Uterus (tissue), 4 donors: ENCODE measurements at places on chromosomes 4 and X. TPM values are rescaled to one million over a fixed set of nuclear protein-coding genes. Genes with fewer than 3 reads are reported as not detected.

Gene RBM47
- 22.3 TPM for total RNA-seq

GRCh38 chrX:31057291-31057690, 14.6 kb downstream of the FTHL17 start:
- no peak overlapping the region for H3K27ac ChIP-seq
- H3K4me3 ChIP-seq: no peak overlapping the region
- H3K4me1 ChIP-seq: no peaks in the 10 kb centered on the region
- no peaks in the 10 kb centered on the region for H3K27me3 ChIP-seq

- no peaks in the 10 kb centered on the region for H3K27me3 ChIP-seq
- H3K4me3 ChIP-seq: no peak overlapping the region
- no peak for DNase-seq
Observed at GRCh38 chrX:40143001-40143400, 45.2 kb upstream of the BCOR start.

Gene FAT4
- total RNA-seq: 15.6 TPM

DNA sequence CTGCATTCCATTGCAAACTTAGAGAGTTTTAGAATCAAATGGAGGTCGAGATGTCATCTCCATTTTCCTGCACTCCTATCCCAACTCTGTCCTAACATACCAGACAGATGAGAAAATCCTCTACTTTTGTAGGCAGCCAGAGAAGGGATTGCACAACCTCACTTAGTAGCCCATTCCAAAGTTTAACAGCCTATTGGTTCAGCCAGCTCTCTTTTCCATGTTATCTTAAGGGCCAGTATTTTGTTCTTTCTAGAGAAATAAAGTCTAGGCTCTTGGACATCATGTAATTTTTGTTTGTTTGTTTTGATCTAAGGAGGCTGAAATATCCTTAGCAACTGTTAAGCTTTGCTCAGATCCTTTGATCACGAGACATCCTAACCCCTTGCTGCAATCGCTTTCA, 173.0 kb downstream of the COX18 start:
- no peaks in the 10 kb centered on the region for H3K27me3 ChIP-seq
- H3K4me1 ChIP-seq: peaks cover 9% of the 10 kb centered on the region
- H3K36me3 ChIP-seq: no peaks in the 10 kb centered on the region

DNA sequence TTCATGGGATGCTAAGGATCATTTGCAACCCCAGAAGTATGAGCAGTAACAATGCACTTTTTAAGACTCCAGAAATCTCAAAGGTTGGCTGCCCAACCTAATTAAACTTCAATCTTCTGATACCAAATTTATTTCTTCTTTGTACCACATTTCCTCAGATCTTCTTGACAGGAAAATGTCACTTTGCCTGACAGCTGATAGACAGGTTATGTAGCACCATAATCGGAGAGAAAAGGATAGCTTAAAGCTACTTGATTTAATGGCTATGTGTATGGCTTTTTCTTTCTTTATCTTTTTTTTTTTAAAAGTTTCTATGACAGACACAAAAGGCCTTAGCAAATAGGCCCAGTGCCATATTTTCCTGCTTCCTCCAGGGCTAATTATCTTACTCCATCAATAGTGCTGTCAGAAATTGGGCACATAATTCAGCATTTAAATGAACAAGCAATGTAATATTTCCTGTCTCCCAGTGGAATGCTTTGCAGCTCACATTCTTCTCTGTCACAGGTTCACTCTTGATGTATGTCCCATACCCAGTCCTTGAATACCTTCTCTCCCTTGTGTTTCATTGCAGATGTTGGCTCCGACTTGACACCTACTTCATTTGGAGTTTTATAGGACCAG, 795.7 kb downstream of the ADGRL3 start:
- no peak overlapping the region for H3K27ac ChIP-seq
- H3K4me3 ChIP-seq: no peak overlapping the region
- H3K4me1 ChIP-seq: no peaks in the 10 kb centered on the region
- H3K27me3 ChIP-seq: no peaks in the 10 kb centered on the region
- H3K36me3 ChIP-seq: peaks cover 4% of the 10 kb centered on the region
- no peak for DNase-seq

- H3K36me3 ChIP-seq: no peaks in the 10 kb centered on the region
- H3K27ac ChIP-seq: peak overlapping the region; percentile 93
- no peak for DNase-seq
- no peaks in the 10 kb centered on the region for H3K27me3 ChIP-seq
- peak overlapping the region; percentile 95 for H3K4me3 ChIP-seq
- peaks cover 26% of the 10 kb centered on the region for H3K4me1 ChIP-seq
Observed at GRCh38 chr4:38666766-38667084, 2.7 kb downstream of the KLF3 start.

Gene PDZD4
- 21.0 TPM for total RNA-seq

Gene CLDN34
- total RNA-seq: not detected

DNA sequence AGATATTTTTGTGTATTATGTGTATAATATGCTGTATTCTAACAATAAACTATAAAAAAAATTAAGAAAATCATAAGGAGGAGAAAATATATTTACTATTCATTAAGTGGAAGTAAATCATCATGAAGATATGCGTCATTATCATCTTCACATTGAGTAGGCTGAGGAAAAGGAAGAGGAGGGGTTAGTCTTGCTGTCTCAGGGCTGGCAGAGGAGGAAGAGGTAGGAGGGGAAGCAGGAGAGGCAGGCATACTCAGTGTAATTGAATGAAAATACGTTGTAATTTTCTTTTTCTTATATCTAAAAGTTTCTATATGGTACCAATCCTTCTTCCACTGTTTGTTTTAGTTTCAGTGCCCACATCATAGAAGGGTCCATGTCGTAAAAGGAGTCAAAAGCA, 9.8 kb upstream of the TMEM185A start:
- no peaks in the 10 kb centered on the region for H3K4me1 ChIP-seq
- no peak overlapping the region for H3K4me3 ChIP-seq
- no peak overlapping the region for H3K27ac ChIP-seq
- no peak for DNase-seq
- no peaks in the 10 kb centered on the region for H3K27me3 ChIP-seq
- no peaks in the 10 kb centered on the region for H3K36me3 ChIP-seq

DNA sequence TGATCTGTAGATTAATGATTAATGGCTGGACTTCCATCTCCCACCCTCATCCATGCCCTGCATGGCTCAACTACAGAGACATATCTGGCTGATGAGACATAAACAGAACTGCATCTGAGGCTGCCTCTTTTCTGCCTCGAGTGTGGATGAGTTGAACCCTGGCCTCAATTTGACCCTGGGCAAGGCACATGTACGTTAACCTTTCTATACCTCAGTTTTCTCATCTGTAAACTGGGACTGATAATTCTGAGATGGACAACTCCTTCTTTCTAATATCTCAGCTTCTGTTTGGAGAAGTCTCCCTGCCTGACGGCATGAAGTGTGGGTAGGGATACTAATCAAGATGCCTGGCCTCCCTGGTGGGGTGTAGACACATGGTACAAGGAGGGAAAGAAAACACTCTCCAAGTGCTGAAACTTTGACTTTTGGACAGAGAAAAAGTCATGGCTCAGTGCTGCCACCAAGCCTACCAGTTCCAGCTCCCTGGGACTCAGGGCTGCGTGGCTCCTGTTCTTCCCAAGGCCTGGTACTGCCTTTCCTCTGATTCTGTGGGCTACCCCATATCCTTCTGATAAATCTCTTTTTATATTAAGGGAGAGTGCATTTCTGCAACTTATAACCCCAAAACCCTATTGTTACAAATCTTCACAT, 64.4 kb downstream of the HAUS3 start:
- H3K4me1 ChIP-seq: no peaks in the 10 kb centered on the region
- no peak overlapping the region for H3K27ac ChIP-seq
- no peak for DNase-seq
- no peak overlapping the region for H3K4me3 ChIP-seq

Gene ASMT
- 2.6 TPM for total RNA-seq

GRCh38 chr4:26287756-26288155, 33.1 kb upstream of the RBPJ start:
- no peak overlapping the region for H3K27ac ChIP-seq
- no peak for DNase-seq
- no peaks in the 10 kb centered on the region for H3K4me1 ChIP-seq
- H3K27me3 ChIP-seq: no peaks in the 10 kb centered on the region

- H3K36me3 ChIP-seq: no peaks in the 10 kb centered on the region
- no peaks in the 10 kb centered on the region for H3K27me3 ChIP-seq
- DNase-seq: no peak
Observed at GRCh38 chr4:87103691-87104187, 116.7 kb downstream of the KLHL8 start.

GRCh38 chr4:38330936-38331335, 333.1 kb upstream of the KLF3 start:
- H3K4me1 ChIP-seq: no peaks in the 10 kb centered on the region
- no peak overlapping the region for H3K27ac ChIP-seq
- H3K36me3 ChIP-seq: no peaks in the 10 kb centered on the region
- no peaks in the 10 kb centered on the region for H3K27me3 ChIP-seq

- no peaks in the 10 kb centered on the region for H3K4me1 ChIP-seq
- H3K27me3 ChIP-seq: no peaks in the 10 kb centered on the region
Observed at GRCh38 chr4:138672393-138672976, 343.1 kb upstream of the NOCT start.

DNA sequence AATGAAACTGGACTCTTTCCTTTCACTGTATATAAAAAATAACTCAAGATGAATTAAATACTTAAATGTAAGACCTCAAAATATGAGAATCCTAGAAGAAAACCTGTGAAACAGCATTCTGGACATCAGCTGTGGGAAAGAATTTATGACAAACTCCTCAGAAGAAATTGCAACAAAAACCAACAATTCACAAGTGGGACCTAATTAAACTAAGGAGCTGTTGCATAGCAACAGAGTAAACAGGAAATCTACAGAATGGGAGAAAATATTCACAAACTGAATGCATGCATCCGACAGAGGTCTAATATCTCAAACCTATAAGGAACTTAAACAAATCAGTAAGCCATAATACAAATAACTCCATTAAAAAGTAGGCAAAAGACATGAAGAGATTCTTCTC, 851.7 kb upstream of the PCDH10 start:
- H3K4me1 ChIP-seq: no peaks in the 10 kb centered on the region
- DNase-seq: no peak
- no peak overlapping the region for H3K4me3 ChIP-seq
- H3K27ac ChIP-seq: no peak overlapping the region
- no peaks in the 10 kb centered on the region for H3K27me3 ChIP-seq
- H3K36me3 ChIP-seq: no peaks in the 10 kb centered on the region

- DNase-seq: no peak
- no peak overlapping the region for H3K27ac ChIP-seq
- H3K4me1 ChIP-seq: no peaks in the 10 kb centered on the region
Observed at GRCh38 chrX:50049228-50049627, 126.8 kb downstream of the CLCN5 start.

Gene RASSF6
- total RNA-seq: 0.06 TPM

GRCh38 chr4:84483688-84484087, 15.4 kb downstream of the NKX6-1 start:
- no peak for DNase-seq
- peaks cover 64% of the 10 kb centered on the region for H3K27me3 ChIP-seq
- no peak overlapping the region for H3K4me3 ChIP-seq
- H3K36me3 ChIP-seq: no peaks in the 10 kb centered on the region
- no peaks in the 10 kb centered on the region for H3K4me1 ChIP-seq

GRCh38 chr4:4961936-4962335, 57.3 kb downstream of the CYTL1 start:
- H3K27ac ChIP-seq: no peak overlapping the region
- H3K27me3 ChIP-seq: no peaks in the 10 kb centered on the region
- no peak for DNase-seq
- no peak overlapping the region for H3K4me3 ChIP-seq

DNA sequence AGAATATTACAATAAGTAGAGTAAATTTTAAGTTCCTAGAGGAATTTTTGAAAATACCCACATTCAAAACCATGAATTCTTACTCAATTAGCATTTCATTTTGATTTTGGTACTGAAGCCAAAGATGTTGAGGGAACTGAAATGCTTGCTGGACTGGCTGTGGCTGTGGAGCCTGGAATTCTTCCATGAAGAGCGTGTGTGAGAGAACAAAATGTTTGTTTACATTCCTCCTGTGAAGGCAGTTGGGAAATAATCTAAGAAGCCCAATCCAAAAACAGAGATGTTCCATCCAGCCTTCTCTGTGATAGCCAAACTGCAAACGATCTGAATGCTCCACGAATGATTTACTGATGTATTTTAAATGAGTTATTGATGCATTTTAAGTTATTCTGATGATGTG, 3.8 kb upstream of the ADH1B start:
- H3K27me3 ChIP-seq: no peaks in the 10 kb centered on the region
- no peaks in the 10 kb centered on the region for H3K36me3 ChIP-seq
- H3K4me1 ChIP-seq: peaks cover 6% of the 10 kb centered on the region
- peak overlapping the region; percentile 72 for H3K27ac ChIP-seq
- peak; percentile 90 for DNase-seq

DNA sequence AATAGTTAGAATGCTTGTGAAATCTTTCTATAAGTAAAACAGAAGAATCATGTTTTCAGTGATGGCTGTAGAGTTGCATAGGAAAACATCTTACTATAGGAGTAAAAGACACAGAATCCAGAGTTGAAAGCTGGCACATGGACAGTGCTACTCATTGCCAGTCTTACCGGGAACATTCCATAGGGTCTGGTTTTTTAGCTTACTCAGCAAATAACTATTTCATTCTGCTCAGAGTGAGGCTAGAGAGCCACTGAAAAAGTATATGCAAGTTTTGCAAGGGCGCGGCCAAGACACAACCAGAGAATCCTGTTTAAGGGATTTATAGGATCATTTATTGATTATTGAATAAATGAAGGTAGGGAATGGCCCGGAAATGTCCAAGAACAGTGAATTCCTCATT, 60.3 kb downstream of the MTHFD2L start:
- H3K4me3 ChIP-seq: no peak overlapping the region
- no peaks in the 10 kb centered on the region for H3K36me3 ChIP-seq
- no peaks in the 10 kb centered on the region for H3K4me1 ChIP-seq
- H3K27ac ChIP-seq: no peak overlapping the region
- no peak for DNase-seq
- no peaks in the 10 kb centered on the region for H3K27me3 ChIP-seq

Gene NUDT10
- total RNA-seq: 3.8 TPM

DNA sequence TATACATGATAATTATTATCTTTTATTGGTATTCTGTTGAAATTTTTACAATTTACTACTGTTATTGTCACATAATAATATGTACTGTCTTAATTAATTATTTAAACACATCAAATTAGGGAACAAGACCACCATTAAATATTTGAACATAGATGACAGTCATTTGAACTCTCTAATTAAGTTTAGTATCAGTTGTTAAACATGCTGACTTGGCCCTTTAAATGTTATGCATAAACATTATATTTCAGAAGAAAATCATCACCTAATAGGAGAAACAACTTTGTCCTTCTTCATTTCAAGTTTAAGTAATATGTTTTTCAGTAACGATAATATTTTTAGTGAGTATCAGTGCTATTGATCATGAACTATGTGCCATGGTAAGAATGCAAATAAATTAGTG, 623.5 kb upstream of the GNPDA2 start:
- no peaks in the 10 kb centered on the region for H3K4me1 ChIP-seq
- no peaks in the 10 kb centered on the region for H3K36me3 ChIP-seq
- DNase-seq: no peak
- no peak overlapping the region for H3K4me3 ChIP-seq
- H3K27me3 ChIP-seq: no peaks in the 10 kb centered on the region

Gene PNCK
- total RNA-seq: 5.9 TPM

DNA sequence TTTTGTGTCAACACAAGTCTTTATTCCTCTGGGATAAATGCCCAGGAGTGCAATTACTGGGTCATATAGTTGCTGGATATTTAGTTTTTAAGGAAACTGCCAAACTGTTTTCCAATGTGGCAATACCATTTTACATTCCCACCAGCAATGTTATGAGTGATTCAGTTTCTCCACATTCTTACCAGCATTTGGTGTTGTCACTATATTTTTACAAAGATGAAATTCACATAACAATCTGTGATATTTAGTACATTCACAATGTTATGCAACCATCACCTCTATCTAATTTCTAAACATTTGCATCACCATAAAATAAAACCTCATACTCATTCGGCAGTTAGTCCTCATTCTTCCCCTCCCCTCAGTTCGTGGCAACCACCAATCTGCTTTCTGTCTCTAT, 75.0 kb downstream of the MAMLD1 start:
- no peak overlapping the region for H3K4me3 ChIP-seq
- H3K27ac ChIP-seq: no peak overlapping the region
- no peak for DNase-seq
- no peaks in the 10 kb centered on the region for H3K27me3 ChIP-seq
